Caco-2 (cell line): ENCODE measurements at places on chromosomes 16 and 17. TPM values are rescaled to one million over a fixed set of nuclear protein-coding genes. Genes with fewer than 3 reads are reported as not detected.

Gene ZNF821
- 16.3 and 16.9 TPM in 2 replicates for total RNA-seq

- no peak for DNase-seq
- H3K27me3 ChIP-seq, result no peaks in the 10 kb centered on the region
- no peak overlapping the region for H3K27ac ChIP-seq
- H3K4me3 ChIP-seq, result no peak overlapping the region
- no peaks in the 10 kb centered on the region for H3K36me3 ChIP-seq
- no peaks in the 10 kb centered on the region for H3K4me1 ChIP-seq
These were observed 138.2 kb downstream of the CACNG3 start for GRCh38 chr16:24394341-24394740.

Gene SLC12A3
- 0.67 and 0.73 TPM in 2 replicates for total RNA-seq

- H3K4me1 ChIP-seq, result peaks cover 7% of the 10 kb centered on the region
- no peaks in the 10 kb centered on the region; the same call in 1 of the 2 replicates for H3K27me3 ChIP-seq
- no peaks in the 10 kb centered on the region for H3K36me3 ChIP-seq
- no peak overlapping the region for H3K27ac ChIP-seq
These were observed 10.6 kb upstream of the C1QTNF8 start for GRCh38 chr16:1106659-1107058.

- no peak for DNase-seq
- no peaks in the 10 kb centered on the region for H3K36me3 ChIP-seq
- H3K4me3 ChIP-seq, result no peak overlapping the region
- H3K4me1 ChIP-seq, result no peaks in the 10 kb centered on the region
These were observed 44.1 kb upstream of the RBFOX3 start for GRCh38 chr17:79654960-79655382.

Gene MYADML2
- total RNA-seq, result not detected in 2 replicates

DNA sequence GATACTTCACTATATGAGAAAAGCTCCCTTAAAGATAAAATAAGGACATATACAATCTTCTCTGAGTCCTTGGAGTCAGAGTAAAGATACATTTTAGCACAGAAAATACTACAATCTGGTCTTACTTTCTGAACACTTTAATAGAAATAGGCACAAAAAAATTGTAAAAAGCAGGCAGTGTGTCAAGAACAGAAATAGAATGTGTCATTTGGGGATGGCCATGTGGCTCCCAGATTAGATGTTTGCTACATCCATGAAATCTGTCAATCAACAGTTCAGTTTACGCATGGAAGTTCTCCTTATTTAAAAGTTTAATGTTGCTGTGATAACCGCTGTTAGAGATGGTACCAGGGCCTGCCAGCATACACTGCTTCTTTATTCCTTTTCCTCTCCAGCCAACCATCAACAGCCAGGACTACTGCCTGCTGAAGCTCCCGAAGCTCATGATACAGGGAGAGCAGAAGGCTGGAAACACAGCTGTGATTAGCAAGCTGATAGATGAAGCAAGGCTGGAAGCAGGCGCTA lies 278.5 kb downstream of the CEP112 start:
- no peak overlapping the region for H3K27ac ChIP-seq
- H3K27me3 ChIP-seq, result no peaks in the 10 kb centered on the region; the same call in 1 of the 2 replicates
- H3K4me3 ChIP-seq, result no peak overlapping the region
- H3K4me1 ChIP-seq, result no peaks in the 10 kb centered on the region
- no peaks in the 10 kb centered on the region for H3K36me3 ChIP-seq

DNA sequence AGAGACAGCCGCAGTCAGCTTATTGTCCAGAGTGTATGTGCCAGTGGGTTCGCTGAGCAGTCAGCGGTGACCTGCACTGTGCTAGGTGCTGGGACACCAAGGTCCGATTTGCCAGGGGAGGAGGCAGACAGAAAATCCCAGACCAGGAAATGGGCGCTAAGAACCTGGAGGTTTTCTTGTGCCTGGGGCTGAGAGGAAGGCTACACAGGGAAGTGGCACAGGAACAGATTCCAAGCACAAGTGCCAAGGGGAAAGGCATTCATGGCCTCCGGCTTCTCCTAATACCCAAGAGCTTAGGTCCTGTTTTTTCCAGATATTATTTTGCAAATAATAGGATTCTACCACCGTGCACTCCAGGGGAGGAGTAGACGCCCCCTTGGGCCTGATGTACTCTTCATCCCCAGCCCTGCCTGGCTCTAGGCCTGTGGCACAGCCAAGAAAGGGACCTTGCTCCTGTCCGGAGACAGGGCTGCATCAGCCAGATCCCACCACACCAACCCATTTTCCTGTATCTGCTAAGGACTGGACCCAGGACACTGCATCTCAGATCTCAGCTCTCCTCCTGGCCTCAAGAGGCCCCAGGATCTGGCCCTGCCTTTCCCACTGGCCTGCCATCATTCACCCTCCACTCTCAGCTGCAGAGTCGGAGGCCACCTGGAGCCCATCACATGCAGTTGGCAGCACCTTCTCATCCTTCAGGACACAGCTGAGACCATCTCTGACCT lies 187.2 kb downstream of the NTN1 start:
- no peaks in the 10 kb centered on the region for H3K27me3 ChIP-seq
- no peak for DNase-seq
- H3K4me1 ChIP-seq, result 0 out of 2 replicates have a peak, but pooled peaks cover 4% of the 10 kb centered on the region
- no peak overlapping the region for H3K4me3 ChIP-seq
- H3K27ac ChIP-seq, result no peak overlapping the region

DNA sequence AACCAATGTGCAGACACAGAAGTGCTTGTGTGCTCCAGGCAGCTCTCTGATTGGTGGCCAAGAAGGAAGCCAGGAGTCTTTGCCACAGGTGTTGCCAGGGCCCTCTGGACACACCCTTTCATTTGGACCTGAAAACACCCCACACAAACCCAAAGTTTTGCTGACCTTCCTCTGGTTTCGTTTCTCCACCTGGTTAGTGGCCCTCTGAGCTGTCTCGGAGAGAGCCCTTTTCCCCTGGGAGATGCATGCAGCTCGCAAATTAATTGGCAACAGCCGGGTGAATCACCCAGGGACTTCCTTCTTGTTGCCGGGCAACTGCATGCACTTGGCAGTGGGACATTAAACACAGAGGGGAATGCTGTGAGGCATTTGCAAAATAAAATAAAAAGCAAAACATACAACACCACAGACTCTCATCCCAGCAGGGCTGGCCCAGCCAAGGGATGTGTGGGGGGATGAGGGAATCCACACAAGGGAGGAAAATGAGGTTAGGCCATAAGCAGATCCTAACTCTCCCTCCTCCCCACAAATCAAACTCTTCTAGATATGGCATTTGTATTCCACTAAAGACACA lies 286.6 kb downstream of the SOX9 start:
- H3K36me3 ChIP-seq, result 0 out of 2 replicates have a peak, but pooled peaks cover 5% of the 10 kb centered on the region
- peaks cover 93% of the 10 kb centered on the region for H3K4me1 ChIP-seq
- no peaks in the 10 kb centered on the region for H3K27me3 ChIP-seq
- peak overlapping the region; percentile 97 for H3K27ac ChIP-seq

GRCh38 chr17:77196251-77196650 lies 55.5 kb downstream of the SEC14L1 start:
- no peak overlapping the region for H3K27ac ChIP-seq
- DNase-seq, result no peak
- H3K36me3 ChIP-seq, result peaks cover 7% of the 10 kb centered on the region
- H3K4me3 ChIP-seq, result no peak overlapping the region
- no peaks in the 10 kb centered on the region for H3K27me3 ChIP-seq
- H3K4me1 ChIP-seq, result no peaks in the 10 kb centered on the region

Gene PRDM7
- total RNA-seq, result not detected in 2 replicates

Gene EXOC3L1
- 0.61 and 0.72 TPM in 2 replicates for total RNA-seq

DNA sequence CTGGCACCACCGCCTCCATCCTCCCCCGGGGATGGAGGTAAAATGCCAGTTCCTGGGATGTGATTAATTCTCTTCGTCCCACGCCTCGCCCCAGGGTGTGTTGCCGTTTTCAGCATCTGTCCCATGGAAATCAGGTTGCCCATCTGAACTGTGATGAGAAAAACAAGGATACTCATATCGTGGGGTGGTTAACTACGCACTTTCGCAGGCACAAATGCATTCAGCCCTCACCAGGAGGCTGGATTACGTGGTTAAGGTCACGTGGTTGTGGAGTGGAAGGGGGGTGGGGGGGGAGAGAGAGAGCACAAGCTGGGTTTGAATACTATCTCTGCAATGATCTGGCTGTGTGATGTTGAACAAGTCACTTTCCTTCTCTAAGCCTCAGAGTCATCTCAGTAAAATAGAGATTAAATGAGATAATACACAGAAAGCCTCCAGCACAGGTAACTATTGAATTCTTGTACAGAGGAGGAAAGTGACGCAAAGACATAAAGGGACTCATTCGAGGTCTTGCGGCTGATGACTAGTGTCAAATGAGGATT lies 74.7 kb downstream of the BMERB1 start:
- H3K4me3 ChIP-seq, result no peak overlapping the region
- no peak overlapping the region for H3K27ac ChIP-seq
- no peaks in the 10 kb centered on the region for H3K27me3 ChIP-seq
- H3K36me3 ChIP-seq, result no peaks in the 10 kb centered on the region
- DNase-seq, result no peak
- H3K4me1 ChIP-seq, result no peaks in the 10 kb centered on the region

- peaks cover 2% of the 10 kb centered on the region for H3K36me3 ChIP-seq
- H3K27me3 ChIP-seq, result no peaks in the 10 kb centered on the region
- no peak for DNase-seq
- H3K27ac ChIP-seq, result no peak overlapping the region
- H3K4me1 ChIP-seq, result peaks cover 17% of the 10 kb centered on the region; the same call in 1 of the 2 replicates
These were observed 21.7 kb downstream of the MSI2 start for GRCh38 chr17:57277923-57278604.

Gene FBXO31
- 50.9 and 55.6 TPM in 2 replicates for total RNA-seq

Gene NKIRAS2
- total RNA-seq, result 51.6 and 55.0 TPM in 2 replicates

Gene SKA2
- total RNA-seq, result 119 TPM in 2 replicates

Gene CNTNAP1
- total RNA-seq, result 7.2 and 7.5 TPM in 2 replicates

- no peak overlapping the region for H3K4me3 ChIP-seq
- H3K27ac ChIP-seq, result no peak overlapping the region
- no peaks in the 10 kb centered on the region; the same call in 1 of the 2 replicates for H3K36me3 ChIP-seq
- no peaks in the 10 kb centered on the region; the same call in 1 of the 2 replicates for H3K4me1 ChIP-seq
- H3K27me3 ChIP-seq, result no peaks in the 10 kb centered on the region
These were observed 261.1 kb downstream of the C16orf95 start for GRCh38 chr16:87056083-87056482.

- no peak for DNase-seq
- peaks cover 9% of the 10 kb centered on the region for H3K4me1 ChIP-seq
- no peaks in the 10 kb centered on the region for H3K27me3 ChIP-seq
- no peak overlapping the region for H3K27ac ChIP-seq
- H3K36me3 ChIP-seq, result no peaks in the 10 kb centered on the region
These were observed 34.3 kb upstream of the SLC12A3 start for GRCh38 chr16:56830669-56831068.

GRCh38 chr17:60193482-60193881 lies 43.7 kb downstream of the CA4 start:
- H3K27ac ChIP-seq, result no peak overlapping the region
- H3K4me1 ChIP-seq, result peaks cover 2% of the 10 kb centered on the region; the same call in 1 of the 2 replicates
- H3K27me3 ChIP-seq, result no peaks in the 10 kb centered on the region

Gene CCL15
- total RNA-seq, result 0.30 and 0.52 TPM in 2 replicates

Gene PRSS33
- total RNA-seq, result not detected in 2 replicates

Gene MNT
- 24.4 and 25.8 TPM in 2 replicates for total RNA-seq

Gene LHX1
- 0.37 TPM in 1 of 2 replicates, not detected in the other for total RNA-seq

Gene LRRC37A2
- total RNA-seq, result 13.5 and 14.7 TPM in 2 replicates

DNA sequence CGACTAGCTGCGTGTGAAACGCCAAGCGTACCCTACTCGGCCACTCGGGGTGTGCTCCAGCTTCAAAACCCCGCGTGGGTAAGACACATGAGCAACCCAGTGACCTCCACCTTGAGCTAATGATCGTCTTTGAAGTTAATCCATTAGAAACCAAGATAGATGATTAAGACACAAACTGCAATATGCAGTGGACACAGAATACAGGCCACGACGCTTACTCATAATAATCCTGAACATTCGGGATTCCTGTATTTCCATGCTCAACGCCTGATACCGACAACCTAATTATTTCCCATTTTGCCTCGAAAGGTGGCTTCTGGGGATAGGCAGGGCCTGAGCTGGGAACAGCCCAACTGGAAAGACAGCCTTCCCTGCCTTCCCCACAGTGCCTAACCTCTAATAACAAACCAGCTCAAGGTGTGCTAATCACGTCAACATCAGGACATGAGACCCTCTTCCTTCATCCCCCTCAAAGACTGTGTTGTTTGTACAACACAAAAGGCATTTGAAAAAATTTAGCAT lies 504 bp upstream of the COPRS start:
- H3K4me3 ChIP-seq, result peak overlapping the region; percentile 81
- peak overlapping the region; percentile 18 for H3K27ac ChIP-seq
- no peaks in the 10 kb centered on the region for H3K4me1 ChIP-seq
- H3K27me3 ChIP-seq, result no peaks in the 10 kb centered on the region
- H3K36me3 ChIP-seq, result peaks cover 3% of the 10 kb centered on the region; the same call in 1 of the 2 replicates

DNA sequence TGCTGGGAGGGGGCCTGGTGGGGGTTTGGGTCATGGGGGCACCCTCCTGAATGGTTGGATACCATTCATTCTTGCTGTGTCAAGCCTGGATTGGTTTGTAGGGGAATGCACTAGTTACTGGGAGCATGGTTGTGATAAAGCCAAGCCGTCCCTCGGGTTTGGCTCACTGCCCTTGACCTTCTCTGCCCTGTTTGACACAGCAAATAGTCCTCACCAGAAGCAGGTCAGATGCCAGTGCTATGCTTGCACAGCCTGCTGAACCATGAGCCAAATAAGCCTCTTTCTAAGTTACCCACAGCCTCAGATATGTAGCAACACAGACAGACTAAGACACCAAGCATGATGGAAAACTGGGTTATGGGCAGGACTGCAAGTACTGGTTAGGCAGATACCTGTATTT lies 14.6 kb downstream of the ZNF778 start:
- H3K4me3 ChIP-seq, result no peak overlapping the region
- no peaks in the 10 kb centered on the region for H3K27me3 ChIP-seq
- no peak for DNase-seq

DNA sequence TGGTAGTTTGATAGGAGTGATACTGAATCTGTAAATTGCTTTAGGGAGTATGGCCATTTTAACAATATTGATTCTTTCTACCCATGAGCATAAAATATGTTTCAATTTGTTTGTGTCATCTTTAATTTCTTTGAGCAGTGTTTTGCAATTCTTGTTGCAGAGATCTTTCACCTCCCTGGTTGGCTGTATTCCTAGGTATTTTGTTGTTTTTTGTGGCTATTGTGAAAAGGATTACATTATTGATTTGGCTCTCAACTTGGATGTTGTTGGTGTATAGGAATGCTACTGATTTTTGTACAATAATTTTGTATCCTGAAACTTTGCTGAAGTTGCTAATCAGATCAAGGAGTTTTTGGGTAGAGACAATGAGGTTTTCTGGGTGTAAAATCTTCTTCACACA lies 3.2 kb downstream of the KRTAP9-9 start:
- no peaks in the 10 kb centered on the region for H3K36me3 ChIP-seq
- H3K4me1 ChIP-seq, result no peaks in the 10 kb centered on the region
- H3K27me3 ChIP-seq, result no peaks in the 10 kb centered on the region; the same call in 1 of the 2 replicates
- H3K4me3 ChIP-seq, result no peak overlapping the region
- H3K27ac ChIP-seq, result no peak overlapping the region

GRCh38 chr17:57400648-57401047 lies 144.3 kb downstream of the MSI2 start:
- peak overlapping the region; percentile 29 for H3K27ac ChIP-seq
- no peak overlapping the region for H3K4me3 ChIP-seq
- no peaks in the 10 kb centered on the region for H3K27me3 ChIP-seq
- H3K36me3 ChIP-seq, result peaks cover 3% of the 10 kb centered on the region; the same call in 1 of the 2 replicates
- no peak for DNase-seq

Gene TMEM114
- not detected in 2 replicates for total RNA-seq
